ENCODE measurements at places on chromosomes 5 and 9. TPM values are rescaled to one million over a fixed set of nuclear protein-coding genes. Genes with fewer than 3 reads are reported as not detected.
A peak's percentile ranks its signal among the peaks of the same experiment; 100 is the strongest.

DNA sequence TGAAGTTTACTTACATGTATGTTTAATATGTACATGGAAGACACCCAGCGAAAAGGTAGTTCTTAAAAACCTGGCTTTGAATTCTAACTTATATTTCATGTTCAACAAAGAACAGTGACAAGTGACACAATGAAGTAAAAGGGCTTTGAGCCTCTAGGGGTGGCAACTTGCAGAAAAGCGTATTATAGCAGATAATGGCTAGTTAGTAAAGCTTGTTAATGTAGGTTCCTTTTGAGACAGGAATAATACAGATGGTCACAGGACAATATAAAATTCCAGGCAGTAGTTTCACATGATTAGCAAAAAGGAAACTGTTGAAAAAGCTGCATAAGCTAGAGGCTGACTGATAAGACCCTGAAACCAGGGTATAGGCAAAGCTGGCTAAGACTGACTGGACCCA lies 132.4 kb upstream of the FTMT start:
- H3K4me1 ChIP-seq, result no peaks in the 10 kb centered on the region
- H3K4me3 ChIP-seq, result no peak overlapping the region
- DNase-seq, result no peak
- H3K36me3 ChIP-seq, result no peaks in the 10 kb centered on the region
- no peak overlapping the region for H3K27ac ChIP-seq
- no peaks in the 10 kb centered on the region for H3K27me3 ChIP-seq

DNA sequence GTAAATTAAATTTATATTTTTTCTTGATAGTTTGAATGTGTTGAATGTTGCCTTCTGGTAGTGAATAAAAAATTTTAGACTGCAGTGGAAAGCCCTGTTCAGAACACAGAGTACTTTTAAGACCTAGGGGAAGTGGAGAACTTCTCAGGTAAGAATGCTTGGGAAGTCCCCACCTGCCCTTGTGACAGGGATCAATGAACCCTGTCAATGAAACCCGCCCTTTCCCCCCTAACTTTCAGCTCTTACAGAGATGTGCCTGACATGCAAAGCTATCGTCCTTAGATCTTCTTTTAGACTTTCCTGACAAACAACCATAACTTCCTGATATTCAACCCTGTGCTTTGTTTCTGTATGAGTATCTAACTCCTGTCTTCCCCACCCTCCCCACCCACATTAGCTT lies 562.7 kb downstream of the TLE4 start:
- H3K27ac ChIP-seq, result no peak overlapping the region
- no peak for DNase-seq
- H3K4me1 ChIP-seq, result no peaks in the 10 kb centered on the region
- no peak overlapping the region for H3K4me3 ChIP-seq
- H3K36me3 ChIP-seq, result no peaks in the 10 kb centered on the region
- H3K27me3 ChIP-seq, result no peaks in the 10 kb centered on the region

GRCh38 chr9:81002242-81002641 lies 687.1 kb downstream of the TLE1 start:
- H3K27me3 ChIP-seq, result peaks cover 4% of the 10 kb centered on the region
- DNase-seq, result no peak
- peak overlapping the region; percentile 40 for H3K27ac ChIP-seq
- H3K36me3 ChIP-seq, result no peaks in the 10 kb centered on the region

- no peak overlapping the region for H3K27ac ChIP-seq
- no peak overlapping the region for H3K4me3 ChIP-seq
- H3K36me3 ChIP-seq, result no peaks in the 10 kb centered on the region
- H3K27me3 ChIP-seq, result peaks cover 16% of the 10 kb centered on the region
These were observed 86.7 kb upstream of the FER start for GRCh38 chr5:108661024-108661423.

- DNase-seq, result no peak
- H3K27me3 ChIP-seq, result no peaks in the 10 kb centered on the region
- H3K36me3 ChIP-seq, result no peaks in the 10 kb centered on the region
- no peak overlapping the region for H3K27ac ChIP-seq
These were observed 63.6 kb downstream of the RNF180 start for GRCh38 chr5:64229163-64229774.

DNA sequence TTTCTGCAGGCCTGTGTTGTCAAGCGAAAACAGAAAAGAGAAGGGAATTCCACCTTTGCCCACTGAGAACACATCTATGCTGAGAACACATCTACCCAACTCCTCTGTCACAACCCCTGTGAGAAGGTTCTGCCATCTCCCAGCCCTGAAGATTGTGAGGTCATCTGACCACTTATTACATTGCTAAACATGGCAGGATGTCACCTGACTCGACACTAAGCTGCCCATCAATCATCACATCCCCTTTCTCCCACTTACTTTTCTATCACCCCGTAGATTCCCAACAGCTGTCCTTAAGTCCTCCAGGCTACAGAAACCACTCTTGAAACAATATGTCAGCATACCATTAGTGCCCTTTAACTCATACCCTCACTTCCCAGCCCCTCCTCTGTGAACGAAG lies 64.2 kb upstream of the PRSS3 start:
- H3K36me3 ChIP-seq, result no peaks in the 10 kb centered on the region
- H3K27me3 ChIP-seq, result peaks cover 18% of the 10 kb centered on the region
- no peak for DNase-seq
- H3K4me1 ChIP-seq, result no peaks in the 10 kb centered on the region

- no peak for DNase-seq
- peaks cover 2% of the 10 kb centered on the region for H3K4me1 ChIP-seq
- H3K27me3 ChIP-seq, result peaks cover 18% of the 10 kb centered on the region
- H3K36me3 ChIP-seq, result no peaks in the 10 kb centered on the region
- no peak overlapping the region for H3K4me3 ChIP-seq
These were observed 136.2 kb upstream of the LPCAT1 start for GRCh38 chr5:1660001-1660400.

DNA sequence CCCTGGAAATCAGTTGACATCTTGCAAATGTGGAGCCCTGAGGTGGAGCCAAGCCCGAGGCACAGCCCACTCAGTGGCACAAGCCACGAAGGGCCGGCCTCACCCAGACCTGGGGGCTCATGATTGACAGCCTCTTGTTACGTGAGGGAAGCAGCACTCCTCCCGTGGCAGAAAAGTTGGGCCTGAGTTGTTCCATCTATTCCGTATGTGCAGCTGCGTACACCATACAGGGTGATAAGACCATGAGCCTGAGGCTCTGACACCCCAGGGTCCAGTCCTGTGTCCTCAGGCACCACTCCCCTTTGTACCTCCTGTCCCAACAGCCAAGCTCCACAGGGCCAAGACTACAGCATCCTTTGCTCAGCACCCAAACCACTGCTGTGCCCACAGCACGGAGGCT lies 1.9 kb upstream of the ORM2 start:
- H3K27ac ChIP-seq, result no peak overlapping the region
- no peaks in the 10 kb centered on the region for H3K27me3 ChIP-seq
- no peak for DNase-seq
- no peaks in the 10 kb centered on the region for H3K36me3 ChIP-seq
- H3K4me1 ChIP-seq, result peaks cover 1% of the 10 kb centered on the region

DNA sequence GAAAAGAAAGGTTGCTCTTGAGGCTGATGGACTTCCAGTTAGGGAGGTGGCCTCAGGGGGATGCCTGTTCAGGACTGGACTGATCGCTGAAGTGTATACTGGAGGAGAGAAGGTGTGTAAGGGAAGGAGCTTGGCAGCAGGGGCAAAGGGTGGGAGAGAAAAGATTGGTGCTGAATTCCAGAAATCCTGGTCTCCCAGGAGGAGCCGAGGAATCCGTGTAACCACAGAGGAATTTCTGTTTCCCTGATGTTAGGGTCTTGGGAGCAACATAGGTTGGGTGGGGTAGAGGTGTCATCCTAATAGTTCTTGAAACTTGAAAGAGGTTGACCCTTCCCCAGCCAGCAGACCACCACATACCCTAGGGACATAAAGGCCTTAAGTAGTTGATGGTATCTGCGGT lies 88.9 kb upstream of the PTPN3 start:
- no peak for DNase-seq
- no peaks in the 10 kb centered on the region for H3K4me1 ChIP-seq
- no peaks in the 10 kb centered on the region for H3K36me3 ChIP-seq
- peaks cover 2% of the 10 kb centered on the region for H3K27me3 ChIP-seq
- no peak overlapping the region for H3K27ac ChIP-seq

- no peak overlapping the region for H3K27ac ChIP-seq
- no peak for DNase-seq
- H3K4me3 ChIP-seq, result no peak overlapping the region
- H3K27me3 ChIP-seq, result no peaks in the 10 kb centered on the region
- no peaks in the 10 kb centered on the region for H3K4me1 ChIP-seq
- H3K36me3 ChIP-seq, result no peaks in the 10 kb centered on the region
These were observed 19.9 kb upstream of the CYLC2 start for GRCh38 chr9:102975251-102975650.

Gene NMUR2
- total RNA-seq, result not detected

Gene NTNG2
- total RNA-seq, result 10.9 TPM

Gene KLHL9
- 29.4 TPM for total RNA-seq
